ENCODE measurements at places on chromosomes 4 and X.

- DNase-seq: no peak
These were observed 51.4 kb upstream of the SCRG1 start for GRCh38 chr4:173450281-173450680.

- DNase-seq: no peak
These were observed 295.9 kb downstream of the KCNIP4 start for GRCh38 chr4:21652508-21653231.

GRCh38 chr4:41514766-41515481 is 23.0 kb upstream of the LIMCH1 start:
- DNase-seq: no peak

- no peak for DNase-seq
These were observed 516.9 kb downstream of the PDHA2 start for GRCh38 chr4:96356591-96357370.

DNA sequence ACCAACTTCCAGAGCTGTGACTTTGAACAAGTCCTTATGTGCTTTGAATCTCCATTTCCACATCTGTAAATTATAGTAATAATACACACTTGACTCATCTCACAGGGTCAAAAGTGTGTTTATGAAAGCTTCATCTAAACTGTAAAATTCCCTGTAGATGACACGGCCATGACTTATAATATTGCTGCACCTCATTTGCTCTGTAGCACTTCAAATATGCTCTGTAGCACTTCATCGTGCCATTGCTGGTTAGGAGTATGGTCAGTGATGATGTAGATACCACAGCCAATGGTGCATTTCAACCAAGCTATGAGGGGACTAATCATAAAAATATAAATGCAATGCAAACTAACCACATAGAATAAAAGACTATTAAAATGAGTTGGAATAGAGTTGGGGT is 318.6 kb downstream of the ANK2 start:
- DNase-seq: no peak

GRCh38 chr4:160818571-160818970 is 1345.2 kb downstream of the FSTL5 start:
- DNase-seq: no peak

GRCh38 chr4:100177126-100177525 is 13.1 kb downstream of the DDIT4L start:
- DNase-seq: no peak

All from GM19239 (cell line).